ENCODE measurements at places on chromosomes 11 and 22.

DNA sequence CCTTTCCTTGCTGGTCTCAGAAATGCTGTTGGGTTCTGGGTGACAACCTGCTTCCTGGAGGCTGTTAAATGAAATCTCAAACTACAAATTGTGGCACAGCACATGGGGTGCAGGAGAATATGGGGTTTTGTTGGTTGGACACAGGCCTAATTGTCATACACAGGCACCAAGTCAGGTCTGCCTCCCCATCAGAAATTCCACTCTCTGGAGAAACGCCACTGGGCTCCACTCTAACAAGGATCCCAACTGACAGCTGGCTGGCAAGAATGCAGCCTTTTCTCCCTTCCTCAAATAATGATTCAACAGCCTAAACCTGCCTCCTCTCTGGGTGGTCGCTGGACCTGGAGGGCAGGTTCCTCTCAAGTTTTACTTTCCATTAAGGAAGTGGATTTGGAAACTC is 177.8 kb upstream of the NARS2 start:
- no peak for DNase-seq

DNA sequence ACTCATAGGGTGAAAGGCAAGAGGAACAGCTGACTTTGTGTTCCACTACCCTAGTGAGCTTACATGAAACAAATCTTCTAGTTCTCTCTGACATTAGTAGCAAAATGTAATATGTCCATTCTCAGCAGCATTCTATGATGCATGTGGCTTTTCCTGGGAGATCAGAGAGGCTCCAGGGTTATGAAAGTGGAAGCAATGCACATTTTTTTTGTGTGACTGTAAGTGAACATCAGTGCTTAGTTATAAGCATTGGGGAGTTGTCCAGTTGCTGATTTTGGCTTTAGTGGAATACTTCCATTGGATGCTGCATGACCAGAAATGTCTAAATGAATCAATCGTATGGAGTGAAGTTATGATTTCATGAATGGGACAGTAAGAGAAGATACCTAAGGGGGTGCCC is 255.9 kb downstream of the FAT3 start:
- DNase-seq, result no peak

- DNase-seq, result no peak
These were observed 12.4 kb downstream of the ADM start for GRCh38 chr11:10317151-10317755.

GRCh38 chr11:131692151-131692550 is 321.7 kb downstream of the NTM start:
- DNase-seq, result no peak

- no peak for DNase-seq
These were observed 111.8 kb downstream of the MICAL2 start for GRCh38 chr11:12222055-12222792.

All from activated CD4-positive, alpha-beta T cell treated with anti-CD3 and anti-CD28 coated beads for 48 hours (primary cell).